ENCODE measurements at places on chromosomes 2 and 18.

DNA sequence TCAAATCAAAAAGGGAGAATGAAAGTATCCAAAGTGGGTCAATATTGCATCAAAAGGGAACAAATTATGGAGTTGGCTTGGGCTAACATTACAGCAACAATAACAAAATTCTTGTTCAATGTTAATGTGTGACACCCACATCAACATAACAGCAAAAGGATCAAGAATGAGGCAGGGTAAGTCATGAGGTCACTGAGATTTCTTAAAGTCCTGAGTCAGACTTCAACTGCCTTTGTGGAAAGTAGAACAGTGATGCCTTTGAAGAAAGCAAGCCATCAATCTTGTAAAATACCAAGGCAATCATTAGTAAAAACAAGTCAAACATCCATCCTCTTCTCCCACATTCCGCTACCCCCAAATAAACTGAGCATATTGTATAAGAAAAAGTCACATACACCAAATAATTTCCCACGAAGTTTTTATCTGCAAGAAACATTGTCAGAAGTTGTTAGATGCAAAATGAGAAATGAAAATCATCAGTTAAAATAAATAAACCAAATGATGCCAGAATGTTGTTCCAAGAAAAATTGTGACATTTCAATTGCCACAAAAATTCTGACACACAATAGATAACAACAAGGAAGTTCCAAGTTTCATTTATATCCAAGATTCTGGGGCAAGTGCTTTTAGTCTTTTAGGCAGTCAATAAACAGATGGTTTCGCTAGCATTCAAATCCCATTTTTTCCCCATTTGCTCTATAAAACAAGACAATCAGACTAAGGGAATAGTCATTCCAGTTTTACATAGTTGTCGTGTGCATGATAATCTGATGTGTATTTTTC, 216.1 kb upstream of the SETBP1 start:
- DNase-seq: no peak

- DNase-seq: no peak
Measured at GRCh38 chr2:158602027-158602426, 145.3 kb downstream of the PKP4 start.

GRCh38 chr18:59704146-59704545, 6.9 kb upstream of the CCBE1 start:
- no peak for DNase-seq

- no peak for DNase-seq
Measured at GRCh38 chr2:226497146-226497909, 302.3 kb downstream of the IRS1 start.

DNA sequence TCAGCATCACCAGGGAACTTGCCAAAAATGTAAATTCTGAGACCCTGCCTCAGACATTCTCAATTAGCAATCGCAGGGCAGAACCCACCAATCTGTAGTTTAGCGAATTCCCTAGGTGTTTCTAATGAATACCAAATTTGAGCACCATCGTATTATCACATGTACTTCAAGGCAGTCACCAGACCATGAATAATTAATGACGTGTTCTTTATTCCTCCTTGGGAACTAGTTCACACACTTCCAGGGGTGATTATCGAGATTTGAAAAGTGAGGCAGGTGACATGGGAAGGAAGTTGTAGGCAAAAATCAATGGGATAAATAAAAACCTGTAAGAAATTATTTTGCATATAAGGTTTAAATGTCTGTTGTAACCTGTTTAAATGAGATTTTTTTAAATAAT, 102.5 kb upstream of the CRIM1 start:
- no peak for DNase-seq

DNA sequence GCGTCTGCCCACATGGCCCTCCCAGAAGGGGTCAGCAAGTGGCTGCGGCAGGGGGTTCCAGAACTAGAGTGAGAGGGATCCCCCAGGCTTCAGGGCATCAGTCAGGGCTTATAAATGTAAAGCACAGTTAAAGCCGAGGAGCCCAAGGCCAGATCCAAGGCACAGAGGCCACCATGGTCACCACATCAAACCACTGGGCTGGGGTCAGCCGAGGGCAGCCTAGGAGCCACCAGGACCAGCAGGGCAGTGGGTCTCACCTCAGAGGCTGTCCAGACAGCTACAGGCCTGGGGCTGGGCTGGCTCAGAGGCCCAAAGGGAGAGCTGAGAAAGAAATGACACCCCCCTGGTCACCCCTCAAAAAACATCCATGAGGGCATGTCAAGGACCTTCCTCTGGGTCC, 188.5 kb downstream of the INHBB start:
- DNase-seq: no peak

DNA sequence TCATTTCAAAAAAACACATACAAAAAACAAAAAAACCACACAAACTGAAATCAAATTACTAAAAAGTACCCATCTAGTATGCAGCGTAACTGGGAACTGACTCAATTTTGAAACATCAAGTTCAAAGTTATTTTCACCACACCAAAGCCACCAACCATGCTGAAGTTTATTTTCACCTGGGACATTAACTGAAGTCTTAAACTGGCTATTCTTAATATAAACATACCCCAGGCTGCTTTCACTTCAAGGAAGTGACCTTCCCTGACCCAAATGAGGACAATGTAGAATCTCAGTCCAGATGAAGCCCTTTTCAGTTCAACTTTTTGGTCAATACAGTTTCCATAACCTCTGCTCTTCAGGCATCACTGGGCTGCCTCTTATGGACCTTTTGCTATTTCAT, 84.6 kb downstream of the PIGN start:
- DNase-seq: no peak

GRCh38 chr2:135743860-135744259, 2.2 kb downstream of the UBXN4 start:
- DNase-seq: no peak

GRCh38 chr2:174106736-174107135, 141.6 kb upstream of the SP3 start:
- DNase-seq: no peak

- no peak for DNase-seq
Measured at GRCh38 chr2:193153576-193153975, 958.8 kb upstream of the TMEFF2 start.

- peak; percentile 28 for DNase-seq
Measured at GRCh38 chr2:76953733-76954347, 568.3 kb downstream of the LRRTM4 start.

- DNase-seq: no peak
Measured at GRCh38 chr18:35938158-35938557, 34.3 kb upstream of the RMP24 start.

GRCh38 chr2:146412625-146413024, 1432.2 kb upstream of the ACVR2A start:
- no peak for DNase-seq

DNA sequence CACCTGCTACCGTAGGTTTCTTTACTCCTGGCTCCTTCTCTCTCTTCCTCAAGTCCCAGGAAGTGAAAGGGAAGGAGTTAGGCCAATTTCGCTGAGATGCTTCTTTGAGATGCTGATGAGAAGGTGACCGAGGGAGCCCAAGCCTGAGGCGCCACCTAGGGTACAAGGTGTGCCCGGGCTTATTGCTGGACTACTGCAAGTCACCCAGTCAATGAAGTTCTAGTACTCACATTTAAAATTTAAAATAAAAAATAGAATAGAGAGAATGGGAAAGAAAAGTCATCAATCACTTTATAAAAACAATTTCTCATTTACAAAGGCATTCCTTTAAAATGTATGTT, 45.3 kb downstream of the ACAA2 start:
- DNase-seq: no peak

DNA sequence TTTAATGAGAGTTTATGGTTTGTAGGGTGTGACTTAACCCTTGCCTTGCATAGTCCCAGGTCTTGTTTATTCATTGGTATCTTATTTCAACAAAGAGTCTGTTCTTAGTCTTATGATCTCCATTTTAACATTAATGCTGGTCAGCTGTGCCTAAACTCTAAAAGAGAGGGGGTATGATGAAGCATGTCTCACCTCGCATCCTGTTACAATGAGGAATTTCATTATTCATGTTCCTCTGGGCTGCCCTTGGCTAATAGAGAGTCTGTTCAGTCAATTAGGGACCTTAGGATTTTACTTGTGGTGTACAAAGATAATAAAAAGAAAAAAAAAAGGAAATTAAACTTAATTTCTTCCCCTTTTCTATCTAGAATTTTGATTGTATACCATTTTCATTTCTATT, 831.9 kb upstream of the CDH2 start:
- no peak for DNase-seq

- no peak for DNase-seq
Measured at GRCh38 chr18:46276748-46277147, 172.6 kb downstream of the HAUS1 start.

- peak; percentile 31 for DNase-seq
Measured at GRCh38 chr18:59180150-59180845, 39.7 kb upstream of the GRP start.

DNA sequence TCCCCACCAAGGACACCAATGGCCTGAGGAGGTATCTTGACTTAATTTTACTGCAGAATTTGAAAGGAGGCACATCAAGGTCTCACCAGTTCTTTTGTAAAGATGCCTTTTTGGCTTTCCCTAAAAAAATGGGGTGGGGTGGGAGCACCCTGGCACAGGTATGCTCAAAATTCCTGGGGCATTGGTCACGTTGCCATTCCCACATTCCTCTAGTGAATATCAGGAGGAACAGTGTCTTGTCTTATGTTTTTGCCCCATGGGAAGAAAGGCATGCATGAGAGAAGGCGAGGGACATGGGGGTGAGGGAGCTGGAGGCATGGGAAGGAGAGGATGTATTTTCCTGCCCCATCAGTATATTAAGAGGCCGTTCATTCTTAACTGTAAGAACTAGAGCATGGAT, 275.3 kb downstream of the CMPK2 start:
- DNase-seq: no peak

- no peak for DNase-seq
Measured at GRCh38 chr2:6398421-6398820, 467.3 kb downstream of the CMPK2 start.

DNA sequence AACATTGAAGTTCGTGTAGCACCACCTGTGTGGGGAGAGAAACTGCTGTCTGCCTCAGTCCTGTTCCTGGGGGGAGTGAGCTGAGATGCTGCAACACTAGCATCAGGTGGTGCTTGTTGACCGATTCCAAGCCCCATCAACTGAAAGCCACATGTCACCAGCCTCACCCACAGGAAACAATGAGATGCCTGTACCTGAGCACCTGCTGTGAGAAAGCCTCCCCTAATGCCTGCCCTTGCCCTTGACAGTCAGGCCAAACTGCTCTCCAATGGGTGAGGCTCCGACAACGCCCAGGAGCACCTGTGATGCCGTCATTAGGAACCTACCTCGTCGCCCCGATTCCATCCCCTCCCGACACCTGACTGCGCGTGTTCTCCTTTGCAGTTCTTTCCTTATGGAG, 104.6 kb downstream of the SMC6 start:
- no peak for DNase-seq

- DNase-seq: no peak
Measured at GRCh38 chr18:44896846-44897245, 216.2 kb downstream of the SETBP1 start.

Data from non-pigmented ciliary epithelial cell (primary cell).